ENCODE measurements at places on chromosomes 7 and 10.

DNA sequence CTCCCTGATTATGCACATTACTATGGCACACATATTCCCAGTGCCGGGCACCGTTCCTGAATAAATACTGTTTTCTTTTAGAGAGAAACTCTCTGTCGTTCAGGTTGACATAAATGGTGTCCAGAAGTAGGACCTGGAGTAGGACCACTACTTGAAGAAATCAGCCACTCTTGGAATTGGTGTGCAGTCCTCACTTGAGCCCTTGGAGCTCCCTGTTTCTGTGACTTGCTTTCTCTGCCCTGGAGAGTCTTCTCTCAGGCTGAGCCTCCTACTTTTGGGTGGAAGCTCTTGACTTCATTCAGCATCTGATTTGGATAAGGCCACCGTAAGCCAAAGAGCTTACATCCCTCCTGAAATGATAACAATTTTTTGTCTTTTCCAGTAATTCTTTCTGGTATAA lies 29.7 kb upstream of the ANTXRL start:
- no peak for DNase-seq

GRCh38 chr7:85664341-85664740 lies 477.5 kb upstream of the SEMA3D start:
- DNase-seq: no peak

DNA sequence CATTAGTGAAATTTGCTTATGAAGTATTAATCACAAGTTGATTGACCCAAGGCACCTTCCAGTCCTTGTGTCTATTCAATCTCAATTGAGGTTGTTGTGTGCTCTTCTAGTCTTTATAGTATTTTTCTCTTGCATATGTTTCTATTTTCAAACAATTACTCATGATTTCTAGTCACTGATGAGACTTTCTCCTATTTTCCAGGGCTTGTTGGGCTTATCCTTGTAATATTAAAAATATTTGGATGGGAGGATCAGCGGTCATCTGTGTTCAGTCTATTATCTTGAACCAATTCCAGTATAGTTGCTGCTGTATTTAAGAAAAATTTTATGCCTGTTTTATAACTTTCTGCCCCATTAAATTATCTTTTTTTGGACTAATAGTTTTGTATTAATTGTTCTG lies 154.4 kb downstream of the PTEN start:
- no peak for DNase-seq

DNA sequence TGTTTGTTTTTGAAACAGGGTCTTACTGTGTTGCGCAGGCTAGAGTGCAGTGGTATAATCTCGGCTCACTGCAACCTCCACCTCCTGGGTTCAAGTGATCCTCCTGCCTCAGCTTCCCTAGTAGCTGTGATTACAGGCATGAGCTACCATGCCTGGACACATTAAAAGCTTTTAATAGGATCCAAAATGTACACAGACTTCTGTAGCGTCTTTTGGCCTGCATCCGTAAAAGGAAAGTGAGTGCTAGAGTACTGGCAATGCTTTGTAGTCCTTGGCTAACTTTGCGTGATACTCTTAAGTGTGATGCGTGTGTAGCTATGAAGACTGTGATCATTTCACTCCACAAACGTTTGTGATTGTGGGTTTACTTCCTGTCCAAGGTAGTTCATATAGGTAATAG lies 13.3 kb downstream of the ZRANB1 start:
- no peak for DNase-seq

GRCh38 chr7:119197877-119198527 lies 973.5 kb downstream of the ANKRD7 start:
- no peak for DNase-seq

Data from sigmoid colon (tissue), 7 donors.